ENCODE measurements at places on chromosomes 16 and 17.

- DNase-seq = no peak
Observed at GRCh38 chr17:74545843-74546230, at the start of gene CD300C. Gene CD300C, minus strand, starts transcription at chr17:74546115. Its CDS starts 333 bp downstream, at chr17:74545782.

DNA sequence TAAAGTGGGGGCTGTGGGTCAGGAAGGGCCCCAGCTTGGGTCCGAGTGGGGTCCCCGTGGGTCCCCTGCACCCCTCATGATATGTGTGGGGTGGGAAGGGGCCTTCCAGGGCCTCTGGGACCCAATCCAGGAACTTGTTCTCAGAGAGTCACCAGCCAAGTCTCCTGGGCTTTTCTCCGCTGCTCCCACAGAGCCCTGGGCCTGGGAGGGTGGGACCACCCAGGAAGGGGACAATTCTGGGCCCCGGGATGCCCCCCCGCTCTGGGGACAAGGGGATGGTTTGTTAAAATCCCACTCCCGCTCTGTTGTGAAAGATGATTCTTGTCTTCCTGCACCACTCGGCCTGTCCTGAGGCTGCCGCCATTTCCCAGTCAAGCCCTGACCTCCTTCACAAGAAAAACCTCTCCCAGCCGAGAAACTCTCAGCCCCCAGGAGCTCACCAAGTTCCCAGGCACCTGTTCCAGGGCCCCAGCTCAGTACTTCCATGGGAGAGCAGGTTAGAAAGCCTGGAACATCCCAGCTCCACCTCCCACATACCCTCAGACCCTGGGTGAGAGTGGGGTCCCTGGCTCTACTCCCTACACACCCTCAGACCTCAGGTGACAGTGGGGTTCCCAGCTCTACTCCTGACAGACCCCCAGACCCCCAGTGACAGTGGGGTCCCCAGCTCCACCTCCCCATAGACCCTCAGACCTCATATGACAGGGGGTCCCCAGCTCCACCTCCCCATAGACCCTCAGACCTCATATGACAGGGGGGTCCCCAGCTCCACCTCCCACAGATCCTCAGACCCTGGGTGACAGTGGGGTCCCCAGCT, 75.1 kb downstream of the METRNL start:
- DNase-seq = no peak

DNA sequence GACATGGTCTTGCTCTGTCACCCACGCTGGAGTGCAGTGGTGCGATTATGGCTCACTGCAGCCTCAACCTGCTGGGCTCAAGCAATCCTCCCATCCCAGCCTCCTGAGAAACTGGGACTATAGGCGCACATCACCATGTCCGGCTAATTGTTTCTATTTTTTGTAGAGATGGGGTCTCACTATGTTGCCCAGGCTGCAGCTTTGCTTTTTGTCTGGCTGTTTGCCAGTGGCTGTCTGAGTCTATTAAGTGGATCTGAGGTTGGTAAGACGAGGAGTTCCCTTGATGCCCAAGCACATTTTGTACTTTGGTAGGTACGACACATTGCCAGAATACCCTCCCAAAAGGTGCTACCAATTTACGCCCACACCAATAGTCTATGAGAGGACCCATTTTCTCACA, 5.1 kb downstream of the TBX21 start:
- DNase-seq = no peak

- no peak for DNase-seq
Observed at GRCh38 chr17:39801055-39801454, 63.1 kb downstream of the IKZF3 start.
